Subcutaneous preadipocyte (primary cell): ENCODE measurements at places on chromosomes 6 and 20. TPM values are rescaled to one million over a fixed set of nuclear protein-coding genes. Genes with fewer than 3 reads are reported as not detected.

Gene PHACTR1
- 3.7 and 4.4 TPM in 2 replicates for total RNA-seq

Gene NOP56
- total RNA-seq: 173 and 243 TPM in 2 replicates

Gene ZNFX1
- total RNA-seq: 33.4 and 36.9 TPM in 2 replicates

Gene RIMS1
- not detected in 2 replicates for total RNA-seq
